ENCODE measurements at places on chromosomes 2 and 18. TPM values are rescaled to one million over a fixed set of nuclear protein-coding genes. Genes with fewer than 3 reads are reported as not detected.

- DNase-seq = no peak
Observed at GRCh38 chr2:30872797-30873196, 65.6 kb upstream of the CAPN13 start.

GRCh38 chr2:54722641-54723040, 821 bp upstream of the EML6 start:
- no peak for DNase-seq

GRCh38 chr18:2100694-2101213, 470.6 kb downstream of the METTL4 start:
- DNase-seq = no peak

DNA sequence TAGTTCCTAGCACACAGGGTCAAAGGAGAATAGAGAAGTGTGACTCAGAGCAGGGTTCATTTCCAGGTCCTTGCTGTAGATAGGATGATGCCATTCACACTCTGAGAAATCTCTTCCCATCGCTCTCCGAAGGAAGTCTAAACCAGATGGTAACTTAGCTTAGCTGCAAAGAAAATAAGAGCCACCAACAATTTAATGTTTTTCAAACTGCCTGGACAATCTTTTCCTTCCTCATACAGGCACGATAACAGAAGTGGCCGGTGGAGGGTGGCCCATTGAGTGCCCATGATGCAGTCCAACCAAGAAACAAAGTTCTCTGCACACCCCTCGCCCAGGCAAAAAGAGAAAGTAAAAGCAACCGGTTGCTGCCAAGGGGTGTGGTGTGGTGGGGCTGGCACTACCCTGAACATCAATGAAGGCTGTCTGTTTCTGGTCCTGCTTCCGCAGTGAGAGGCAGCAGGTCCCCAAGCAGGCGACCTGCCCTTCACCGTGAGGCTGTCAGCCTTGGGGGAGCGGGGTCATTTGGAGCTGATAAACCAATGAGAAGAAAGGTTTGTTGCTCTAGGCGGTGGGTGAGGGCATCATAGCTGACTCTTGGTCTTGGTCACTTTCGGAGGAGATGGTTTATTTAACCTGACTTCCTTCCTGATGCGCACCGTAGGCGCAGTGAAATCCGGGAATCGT, 105.6 kb upstream of the CD302 start:
- no peak for DNase-seq

DNA sequence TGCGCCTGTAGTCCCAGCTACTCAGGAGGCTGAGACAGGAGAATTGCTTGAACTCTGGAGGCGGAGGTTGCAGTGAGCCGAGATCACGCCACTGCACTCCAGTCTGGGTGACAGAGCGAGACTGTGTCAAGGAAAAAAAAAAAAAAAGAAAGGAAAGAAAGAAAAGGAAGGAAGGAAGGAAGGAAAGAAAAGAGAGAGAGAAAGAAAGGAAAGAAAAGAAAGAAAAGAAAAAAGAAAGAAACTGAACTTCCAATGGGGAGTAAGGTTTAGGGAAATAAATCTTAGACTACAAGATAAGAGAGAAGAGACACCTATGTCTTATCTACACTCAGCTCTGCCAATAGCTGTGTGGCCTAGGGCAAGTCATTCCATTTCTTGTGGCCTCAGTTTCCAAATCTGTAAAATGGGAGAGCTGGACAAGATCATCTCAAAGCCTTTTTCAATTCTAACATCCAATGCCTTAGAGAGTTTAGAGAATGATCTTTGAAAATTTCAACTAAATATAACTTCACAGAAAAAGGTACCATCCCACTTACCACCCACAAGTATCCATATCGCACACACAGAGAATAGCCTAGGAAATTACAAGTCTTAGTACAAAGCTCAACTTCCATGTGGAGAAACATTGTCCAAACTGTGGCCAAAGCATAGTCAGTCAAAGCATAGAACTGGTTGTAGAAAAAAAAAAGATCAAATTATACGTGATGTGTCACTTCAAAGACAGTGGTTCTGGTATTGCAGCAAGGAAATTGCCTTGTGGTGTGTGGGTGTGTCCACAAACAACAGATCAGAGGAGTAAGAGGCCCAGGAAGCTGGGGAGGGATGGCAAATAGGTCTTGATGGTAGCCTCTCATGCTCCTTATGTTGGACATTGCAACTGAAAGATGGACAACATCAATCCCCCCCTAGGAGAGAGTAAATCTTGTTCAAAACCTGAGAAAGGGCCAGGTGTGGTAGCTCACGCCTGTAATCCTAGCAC, 42.4 kb downstream of the SLC14A2 start:
- peak; percentile 11 for DNase-seq

DNA sequence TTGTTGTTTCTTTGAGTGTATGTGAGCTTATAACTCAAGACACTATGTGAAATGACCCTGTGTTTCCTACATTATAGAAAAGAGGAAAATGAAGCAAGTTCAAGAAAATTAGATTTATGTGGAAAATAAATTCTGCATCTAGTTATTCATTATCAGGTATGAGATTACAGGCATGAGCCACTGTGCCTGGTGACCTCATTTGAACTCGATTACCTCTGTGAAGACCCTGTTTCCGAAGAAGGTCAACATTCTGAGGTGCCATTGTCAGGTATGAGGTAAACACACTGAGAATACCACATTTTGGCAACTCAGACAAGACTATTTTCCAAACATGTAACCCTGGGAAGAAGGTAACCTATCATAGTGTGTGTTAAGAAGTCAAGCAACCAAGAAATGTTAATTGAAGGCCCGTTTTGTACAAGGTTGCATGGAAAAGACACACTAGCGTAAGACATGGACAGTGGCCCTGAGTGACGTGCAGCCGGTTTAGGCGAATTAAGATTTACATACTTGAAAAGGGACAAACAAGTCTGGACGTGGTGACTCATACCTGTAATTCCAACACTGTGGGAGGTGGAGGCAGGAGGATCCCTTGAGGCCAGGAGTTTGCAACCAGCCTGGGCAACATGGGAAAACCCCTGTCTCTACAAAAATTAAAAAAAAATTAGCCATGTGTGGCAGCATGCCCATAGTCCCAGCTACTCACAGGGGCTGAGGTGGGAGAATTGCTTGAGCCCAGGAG, 186.6 kb downstream of the NEDD4L start:
- no peak for DNase-seq

DNA sequence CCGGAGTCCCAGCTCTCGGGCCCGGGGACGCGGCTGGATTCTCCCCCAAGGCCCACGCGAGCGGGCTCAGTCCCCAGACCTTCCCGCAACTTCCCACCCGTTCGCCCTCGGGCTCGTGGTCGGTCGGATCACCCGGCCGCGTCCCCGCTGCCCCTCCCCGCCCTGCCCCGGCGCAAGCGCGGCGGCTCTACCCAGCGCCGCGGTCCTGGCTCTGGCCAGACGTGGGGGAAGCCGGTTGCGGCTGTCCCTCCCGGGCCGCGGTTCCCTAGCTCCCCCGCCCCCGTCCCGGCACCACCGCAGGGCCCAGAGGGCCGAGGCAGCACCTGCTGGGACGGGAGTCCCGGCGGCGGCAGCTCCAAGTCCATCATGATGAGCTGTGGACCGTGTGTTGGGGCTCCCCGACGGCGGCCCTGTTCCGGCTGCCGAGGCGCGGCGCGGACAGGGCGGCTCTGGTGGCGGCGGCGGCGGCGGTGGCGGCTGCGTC, 276 bp downstream of the NFE2L2 start:
- no peak for DNase-seq

Gene HOXD13
- 0.09 TPM for total RNA-seq

DNA sequence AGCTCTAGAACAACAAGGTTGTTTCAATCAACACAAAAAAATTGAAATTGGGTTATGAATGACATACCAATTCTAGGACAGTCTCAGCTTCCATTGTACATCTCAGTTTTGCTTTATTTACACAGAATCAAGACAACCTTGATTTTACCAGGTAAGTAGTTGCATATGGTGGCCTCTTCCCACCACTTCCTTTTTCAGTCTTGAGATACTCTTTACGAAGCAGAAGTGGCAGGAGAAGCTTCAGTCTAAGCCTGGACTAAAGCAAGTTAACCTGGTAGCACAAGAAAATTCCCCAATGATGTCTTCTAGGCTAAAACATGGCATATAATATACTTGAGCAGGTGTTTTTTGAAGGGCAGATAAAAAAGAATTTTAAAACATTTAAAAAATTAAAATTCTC, 10.7 kb upstream of the FAM136A start:
- DNase-seq = no peak

Gene ICOS
- not detected for total RNA-seq

Gene CYP27C1
- total RNA-seq = 4.4 TPM

Gene HTR2B
- total RNA-seq = not detected

- peak; percentile 28 for DNase-seq
Observed at GRCh38 chr2:238948765-238949641, 101.1 kb downstream of the TWIST2 start.

- no peak for DNase-seq
Observed at GRCh38 chr2:72781480-72781879, 44.4 kb downstream of the EXOC6B start.

GRCh38 chr2:3287896-3288295, 89.7 kb downstream of the EIPR1 start:
- no peak for DNase-seq

DNA sequence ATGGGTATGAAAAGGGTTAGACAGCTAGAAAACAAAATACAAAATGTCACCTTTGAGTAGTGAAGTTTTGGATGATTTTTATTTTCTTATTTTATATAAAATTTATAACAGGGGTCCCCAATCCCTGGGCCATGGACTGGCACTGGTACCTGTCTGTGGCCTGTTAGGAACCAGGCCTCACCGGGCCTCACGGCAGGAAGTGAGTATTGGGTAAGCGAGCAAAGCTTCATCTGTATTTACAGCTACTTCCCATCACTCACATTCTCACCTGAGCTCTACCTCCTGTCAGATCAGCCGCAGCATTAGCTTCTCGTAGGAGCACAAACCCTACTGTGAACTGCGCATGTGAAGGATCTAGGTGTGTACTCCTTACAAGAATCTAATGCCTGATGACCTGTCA, 202.8 kb upstream of the TWIST2 start:
- DNase-seq = no peak

GRCh38 chr18:50847192-50847591, 27.4 kb upstream of the MRO start:
- DNase-seq = no peak

Gene POLR1B
- 37.1 TPM for total RNA-seq

Gene LRRC30
- not detected for total RNA-seq

DNA sequence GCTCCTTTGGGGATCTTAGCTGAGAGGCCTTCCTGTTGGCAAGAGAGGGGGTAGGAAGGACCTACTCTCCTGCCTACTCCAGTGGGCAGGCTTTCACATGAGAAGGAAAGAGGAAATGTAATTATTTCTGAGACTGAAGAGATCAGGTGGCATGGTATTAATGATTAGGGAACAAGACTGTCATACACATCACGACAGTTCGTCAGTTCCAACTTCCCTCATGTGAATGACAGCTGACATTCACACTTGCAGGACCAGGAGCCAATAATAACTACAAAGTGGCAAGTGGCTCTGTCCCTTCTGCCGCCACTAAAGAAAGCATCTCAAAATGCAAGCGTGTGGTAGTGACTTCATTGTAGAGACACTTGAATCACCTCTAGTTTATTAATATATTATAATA, 90.0 kb downstream of the ZCCHC2 start:
- no peak for DNase-seq

DNA sequence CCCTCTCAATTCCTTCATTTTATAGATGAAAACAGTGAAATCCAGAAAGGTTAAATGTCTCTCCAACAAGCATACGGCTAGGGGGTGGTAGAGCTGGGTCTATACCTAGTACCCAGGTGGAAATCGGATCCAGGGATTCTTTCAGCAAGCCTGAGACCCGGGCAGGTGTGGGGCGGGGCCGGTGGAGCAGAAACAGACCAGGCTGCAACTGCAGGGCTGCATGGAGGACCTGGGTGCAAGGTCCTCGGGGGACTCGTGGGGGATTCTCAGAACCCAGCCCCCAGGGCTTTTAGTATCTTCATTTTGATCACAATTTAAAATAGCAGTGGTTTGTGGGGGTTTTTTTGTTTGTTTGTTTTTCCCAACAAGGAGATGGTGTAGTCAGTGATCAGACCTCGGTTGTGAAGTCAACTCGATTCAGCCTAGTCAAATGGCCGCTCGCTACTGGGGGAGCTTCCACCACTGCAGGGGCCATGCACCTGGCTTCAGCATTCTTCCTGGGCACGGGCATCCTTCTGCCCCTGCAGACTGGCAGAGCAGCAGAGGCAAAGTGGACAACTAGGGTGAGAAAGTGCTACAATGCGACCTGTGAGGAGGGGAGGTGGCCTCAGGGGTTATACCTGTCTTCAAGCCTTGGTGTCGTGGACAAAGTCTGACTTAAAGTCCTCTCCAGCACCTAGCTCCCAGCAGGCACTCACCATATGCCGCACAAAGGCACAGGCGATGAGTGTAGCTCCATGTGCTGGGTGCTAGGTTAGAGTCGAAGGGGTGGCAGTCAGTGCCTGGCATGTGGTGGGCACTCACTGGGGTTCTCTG, 46.3 kb downstream of the GORASP2 start:
- no peak for DNase-seq

- no peak for DNase-seq
Observed at GRCh38 chr2:193894081-193894480, 1699.3 kb upstream of the TMEFF2 start.

DNA sequence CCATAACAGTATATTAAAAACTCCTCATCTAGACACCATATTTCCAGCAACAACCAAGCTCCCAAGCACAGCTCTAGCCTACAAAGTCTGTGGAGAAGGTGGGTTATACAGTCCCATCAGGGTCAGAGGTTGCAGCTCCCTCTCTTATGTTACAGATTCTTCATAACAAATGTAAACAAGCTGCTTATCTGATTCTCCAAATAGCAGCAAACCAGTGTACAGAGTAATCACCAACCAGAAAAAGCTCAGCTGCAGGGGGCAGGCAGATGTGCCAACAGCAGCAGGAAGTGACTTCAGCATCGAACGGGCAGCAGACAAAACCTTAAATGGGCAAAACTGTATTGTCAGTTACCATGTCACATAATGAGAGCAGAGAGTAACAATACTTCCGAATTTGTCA, 52.9 kb upstream of the NABP1 start:
- no peak for DNase-seq

- DNase-seq = no peak
Observed at GRCh38 chr2:157059036-157059435, 198.5 kb upstream of the GALNT5 start.

Measured in endodermal cell (in vitro differentiated cells).